ENCODE measurements at places on chromosomes 13 and 19.
A peak's percentile ranks its signal among the peaks of the same experiment; 100 is the strongest.

GRCh38 chr19:1223018-1223855 lies 14.6 kb downstream of the CBARP start:
- DNase-seq, result no peak

DNA sequence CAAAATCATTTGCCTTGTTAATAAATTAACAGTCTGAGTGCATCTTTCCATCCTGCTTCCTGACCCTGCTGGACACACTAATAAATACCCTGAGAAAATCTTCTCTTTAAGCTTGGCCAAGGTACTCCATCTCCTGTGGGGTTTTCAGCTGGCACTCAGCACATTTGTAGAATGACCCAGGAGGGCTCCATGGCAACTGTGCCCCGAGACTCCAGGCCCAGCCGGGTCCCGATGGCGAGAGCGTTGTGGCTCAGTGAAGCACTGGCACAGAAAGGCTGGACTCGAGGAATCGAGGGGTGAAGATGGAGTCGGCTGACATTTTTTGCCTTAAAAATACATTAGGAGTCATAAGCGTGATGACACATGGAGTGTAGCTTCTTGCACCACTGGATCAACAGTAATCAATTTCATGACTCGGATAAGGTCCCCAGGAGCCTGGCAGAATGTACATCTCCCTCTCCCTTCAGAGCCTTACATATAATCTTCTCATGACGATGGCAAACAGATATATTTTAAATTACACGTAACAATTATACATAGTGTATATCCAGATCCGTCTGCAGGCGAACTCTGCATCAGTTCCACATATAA lies 85.4 kb downstream of the SLC7A1 start:
- DNase-seq, result no peak

- DNase-seq, result no peak
Measured at GRCh38 chr19:291006-291521, at the start of gene PLPP2. PLPP2 (minus strand) TSS chr19:291403; CDS start chr19:291336, 67 bp downstream.

DNA sequence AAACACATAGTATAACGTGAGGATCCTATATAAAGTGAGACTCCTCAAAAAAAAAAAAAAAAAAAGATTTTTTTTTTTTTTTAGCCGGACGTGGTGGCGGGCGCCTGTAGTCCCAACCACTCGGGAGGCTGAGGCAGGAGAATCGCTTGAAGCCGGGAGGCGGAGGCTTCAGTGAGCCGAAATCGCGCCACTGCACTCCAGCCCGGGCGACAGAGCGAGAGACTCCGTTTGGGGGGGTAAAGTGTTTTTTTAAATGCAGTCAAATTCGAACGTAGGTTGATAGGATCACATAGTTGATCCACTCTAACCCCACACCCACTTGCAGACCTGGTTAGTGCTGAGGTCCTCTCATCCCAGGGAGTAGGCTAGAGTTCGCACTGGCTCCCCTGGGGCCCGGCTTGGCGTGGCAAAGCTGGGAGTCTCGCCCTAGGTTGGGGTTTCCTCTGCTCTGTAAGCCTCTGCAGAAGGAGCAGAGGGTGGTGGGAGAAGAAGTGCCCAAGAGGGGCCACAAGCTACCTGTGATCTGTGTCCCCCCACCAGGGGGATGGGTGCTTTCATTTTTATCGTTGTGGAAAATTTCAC lies 6.5 kb downstream of the RNF225 start:
- DNase-seq, result no peak

DNA sequence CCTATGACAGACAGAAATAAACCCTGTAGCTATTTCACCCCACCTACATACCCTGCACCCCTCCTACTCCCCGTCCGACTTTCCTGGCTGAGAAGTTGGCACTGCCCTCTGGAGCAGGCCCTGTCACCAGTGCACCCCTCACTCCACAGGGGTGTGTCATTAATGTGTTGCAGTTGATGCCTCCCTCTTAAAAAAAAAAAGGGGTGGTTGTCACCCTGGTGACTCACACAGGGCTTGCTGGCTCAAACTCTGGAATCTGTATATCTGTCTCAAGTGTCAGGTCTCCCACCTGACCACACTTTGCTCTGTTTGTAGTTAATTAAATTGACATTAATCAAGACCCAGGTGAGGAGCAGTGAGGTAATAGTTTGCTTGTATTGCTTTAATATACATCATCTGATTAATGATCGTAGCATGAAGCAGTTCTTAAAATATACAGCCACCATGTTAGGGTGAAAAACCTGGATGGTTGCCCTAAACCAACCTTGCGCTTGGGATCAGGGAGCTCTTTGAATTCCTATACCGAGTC lies 2.0 kb upstream of the GATAD2A start:
- DNase-seq, result peak; percentile 60

- DNase-seq, result peak; percentile 47
Measured at GRCh38 chr19:44757735-44758505, 9.4 kb downstream of the BCL3 start.

GRCh38 chr19:1468274-1468820 lies 10.7 kb downstream of the C19orf25 start:
- DNase-seq, result no peak

- peak; percentile 47 for DNase-seq
Measured at GRCh38 chr19:12880551-12881171, 588 bp downstream of the DNASE2 start.

Data from AG08395 (cell line).